ENCODE measurements at places on chromosomes 4 and X. TPM values are rescaled to one million over a fixed set of nuclear protein-coding genes. Genes with fewer than 3 reads are reported as not detected.

NALF2 gene
- total RNA-seq: 0.25 TPM

AGA gene
- total RNA-seq: 21.0 TPM

DNA sequence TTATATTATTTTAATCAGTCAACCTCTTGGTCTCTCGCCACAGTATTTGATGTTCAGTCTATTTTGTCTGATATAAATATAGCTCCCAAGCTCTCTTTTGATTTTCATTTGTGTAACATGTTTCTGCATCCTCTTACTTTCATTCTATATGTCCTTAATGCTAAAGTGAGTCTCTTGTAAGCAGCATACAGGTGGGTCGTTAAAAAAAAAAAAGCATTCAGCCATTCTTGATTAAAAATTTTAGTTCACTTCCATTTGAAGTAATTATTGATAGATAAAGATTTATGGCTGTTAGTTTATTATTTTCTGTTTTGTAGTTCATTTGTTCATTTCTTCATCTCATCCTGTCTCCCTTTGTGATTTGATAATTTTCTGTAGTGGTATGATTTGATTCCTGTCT is 229.1 kb downstream of the GUCY2F start:
- no peak for DNase-seq

GRCh38 chrX:5976332-5976731 is 252.3 kb downstream of the NLGN4X start:
- no peak for DNase-seq

STK32B gene
- not detected for total RNA-seq

DNA sequence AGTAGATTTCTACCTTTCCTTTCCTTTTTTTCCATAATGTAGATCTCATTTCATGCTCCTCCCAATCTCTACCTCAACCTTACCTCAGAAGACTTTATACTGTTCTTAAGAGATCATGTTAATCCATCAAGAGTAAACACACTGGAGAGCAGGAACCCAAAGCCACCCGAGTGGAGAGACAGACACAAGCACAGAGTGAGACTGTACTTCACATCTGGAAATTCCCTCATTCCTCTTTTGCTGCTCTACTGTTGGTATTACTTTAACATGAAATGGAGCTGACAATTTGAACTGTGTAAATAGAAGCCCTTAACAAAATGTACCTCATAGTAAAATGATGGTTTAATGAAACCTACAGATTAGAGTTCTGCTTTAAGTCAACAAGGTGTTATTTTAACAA is 105.7 kb upstream of the RASGEF1B start:
- no peak for DNase-seq

DNA sequence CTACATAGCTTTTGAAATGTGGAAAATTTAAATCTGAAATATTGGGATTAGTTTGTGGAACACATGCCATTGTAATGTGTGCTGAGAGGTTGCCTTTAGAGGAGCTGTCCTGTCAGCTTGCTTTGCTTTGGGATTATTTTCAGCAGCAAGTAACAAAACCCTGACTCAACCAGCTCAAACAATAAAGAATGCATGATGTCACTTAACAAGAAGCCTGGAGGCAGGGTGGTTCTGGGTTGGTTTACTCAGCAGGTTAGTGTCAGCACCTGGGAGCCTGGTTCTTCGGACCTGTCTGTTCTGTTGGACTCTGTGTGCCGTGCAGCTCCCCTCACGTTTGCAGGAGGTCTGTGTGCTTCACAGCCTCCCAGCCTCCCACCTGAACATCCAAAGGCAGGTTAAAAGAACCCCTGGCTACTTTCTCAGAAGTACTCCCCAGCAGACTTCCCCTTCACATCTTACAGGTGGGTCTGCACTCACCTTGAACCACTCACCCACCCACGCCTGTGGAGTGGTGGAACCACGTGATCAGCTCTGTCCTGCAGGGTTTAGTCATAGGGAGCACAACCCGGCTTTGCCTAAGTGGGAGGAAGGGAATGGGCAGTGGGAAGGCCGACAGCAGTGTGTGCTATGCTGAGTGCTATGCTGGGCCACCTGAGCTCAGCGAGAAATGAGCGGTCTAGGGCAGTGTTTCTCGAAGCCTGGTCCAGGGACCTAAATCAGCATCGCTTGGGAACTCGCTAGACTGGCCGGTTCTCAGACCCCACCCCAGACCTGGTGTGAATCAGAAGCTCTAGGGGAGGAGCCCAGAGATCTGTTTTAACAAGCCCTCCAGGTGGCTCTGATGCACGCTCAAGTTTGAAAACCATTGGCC is 20.4 kb downstream of the TMEM131L start:
- DNase-seq: no peak

SLC6A14 gene
- total RNA-seq: not detected

ASB12 gene
- not detected for total RNA-seq

Measured in activated T-helper 2 cell treated with anti-CD3 and anti-CD28 coated beads, Interferon-gamma antibody, Interleukin-2, Interleukin-4, amounts not matched to agents 10 μg/mL and 5 μg/mL and 100 μg/mL, durations not matched to agents 14 hours and 24 hours and 36 hours (primary cell).